ENCODE measurements at places on chromosomes 4 and X.

DNA sequence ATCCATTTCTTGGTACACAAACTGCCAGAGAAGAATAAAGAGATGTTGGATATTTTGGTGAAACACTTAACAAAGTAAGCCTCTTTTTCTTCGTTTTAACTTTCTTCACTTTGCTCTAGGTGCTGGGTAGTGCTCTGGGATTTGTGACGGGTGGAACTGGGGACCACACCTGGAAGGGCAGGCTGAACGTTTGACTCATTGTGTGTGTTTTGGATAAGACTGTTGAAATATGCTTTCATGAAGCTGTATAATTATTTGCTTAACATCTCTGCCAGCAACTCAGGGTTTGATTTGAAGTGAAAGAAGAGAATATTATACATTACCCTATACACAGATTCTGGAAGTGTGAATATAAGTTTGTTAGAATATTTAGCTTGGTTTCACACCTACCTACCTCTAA, 233.2 kb downstream of the ARHGAP10 start:
- DNase-seq: no peak

- no peak for DNase-seq
Observed at GRCh38 chrX:15931362-15931761, 76.7 kb upstream of the AP1S2 start.

- no peak for DNase-seq
Observed at GRCh38 chr4:165662341-165662740, 210.7 kb upstream of the TLL1 start.

DNA sequence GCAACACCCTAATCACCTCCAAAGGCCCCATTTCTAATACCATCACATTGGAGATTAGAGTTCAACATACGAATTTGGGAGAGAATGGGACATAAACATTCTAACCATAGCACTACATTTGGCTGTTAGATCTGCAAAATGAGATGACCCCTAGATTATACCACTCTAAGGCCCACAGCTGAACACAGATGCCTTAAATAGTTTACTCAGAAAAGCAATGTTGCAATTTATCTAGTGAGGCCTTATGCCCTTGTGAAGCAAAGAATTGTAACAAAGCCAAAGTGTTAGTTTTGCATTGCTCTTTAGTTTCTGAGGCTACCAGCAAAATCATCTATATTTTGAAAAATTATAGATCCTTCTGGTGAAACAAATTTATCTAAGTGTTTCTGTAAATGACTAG, 31.6 kb upstream of the ARHGEF6 start:
- no peak for DNase-seq

DNA sequence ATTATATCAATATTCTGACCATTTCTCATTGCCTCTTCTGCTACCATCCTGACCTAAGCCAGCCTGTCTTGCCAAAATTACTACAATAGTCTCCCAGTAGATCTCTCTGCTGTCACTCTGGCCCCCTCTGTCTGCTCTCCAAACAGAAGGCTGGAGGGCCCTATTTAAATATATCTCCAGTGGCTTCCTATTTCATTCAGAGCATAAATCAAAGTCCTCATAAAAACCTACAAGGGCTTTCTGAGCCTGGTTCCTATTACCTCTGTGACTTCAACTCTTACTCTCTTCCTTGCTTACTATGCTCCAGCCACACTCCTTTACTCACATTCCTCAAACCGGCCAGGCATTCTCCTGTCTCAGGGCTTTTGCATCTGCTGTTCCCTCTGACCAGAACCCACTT, 19.0 kb downstream of the IGSF1 start:
- DNase-seq: no peak

GRCh38 chr4:14833053-14833452, 169.2 kb upstream of the CPEB2 start:
- no peak for DNase-seq

- DNase-seq: no peak
Observed at GRCh38 chrX:154661899-154662298, 8.5 kb upstream of the CTAG2 start.

DNA sequence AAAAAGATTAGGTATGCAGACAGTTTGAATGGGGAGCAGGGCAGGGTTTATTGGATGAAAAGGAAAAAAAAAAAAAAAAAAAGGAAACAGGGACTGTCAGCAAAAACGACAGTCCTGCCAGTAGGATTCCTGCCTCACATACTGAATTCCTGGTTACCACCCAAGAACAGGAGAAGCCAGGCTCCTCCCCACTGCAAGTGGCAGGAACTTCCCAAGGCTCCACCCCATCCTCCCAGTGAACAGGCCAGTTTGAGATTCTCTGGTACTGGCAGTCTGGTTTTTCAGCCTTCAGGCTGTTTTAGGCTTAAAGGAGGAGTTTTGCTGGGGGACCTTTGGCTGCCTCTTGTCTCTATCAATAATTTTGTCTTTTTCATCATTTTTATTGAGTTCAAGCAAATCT, 360.0 kb upstream of the CXorf51A start:
- no peak for DNase-seq

DNA sequence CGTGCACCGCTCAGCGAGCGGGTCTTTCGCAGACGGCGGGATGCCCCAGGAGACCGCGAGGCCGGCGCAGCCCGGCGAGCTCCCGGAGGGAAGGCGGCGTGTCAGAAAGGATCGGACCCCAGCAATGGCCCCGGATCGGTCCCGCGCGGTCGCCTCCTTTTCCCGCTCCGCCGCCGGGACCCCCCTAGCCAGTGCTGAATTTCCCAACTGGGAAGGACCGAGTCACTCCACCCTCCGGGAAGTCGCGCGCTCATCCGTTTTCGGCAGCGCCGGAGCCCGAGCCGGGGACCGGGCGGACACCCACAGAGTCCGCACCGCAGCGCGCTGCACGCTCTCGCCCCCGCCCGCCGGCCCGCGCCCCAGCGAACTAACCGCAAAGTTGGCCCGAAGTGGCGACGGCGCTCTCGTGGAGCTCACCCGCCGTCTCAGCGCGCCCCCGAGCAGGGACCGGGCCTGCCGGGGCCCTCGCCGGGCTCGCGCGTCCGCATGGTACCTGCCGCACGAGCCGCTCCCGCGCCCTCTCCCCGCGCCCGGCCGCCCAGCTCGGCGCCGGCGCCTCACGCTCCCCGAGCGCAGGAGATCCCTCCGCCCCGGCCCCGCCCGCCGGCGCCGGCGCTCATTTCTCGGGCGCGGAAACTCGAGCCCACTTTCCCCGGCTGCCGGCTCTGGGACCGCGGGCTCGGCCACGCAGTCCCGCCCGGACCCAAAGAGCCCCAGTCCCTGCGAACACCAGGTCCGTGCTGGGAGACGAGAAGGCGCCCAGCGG, at the start of gene FAT1:
TSS of gene FAT1 (minus strand) at position 565 of the 766 bp plus-strand sequence. CDS start 14,029 bp downstream, outside the sequence.
- DNase-seq: no peak

DNA sequence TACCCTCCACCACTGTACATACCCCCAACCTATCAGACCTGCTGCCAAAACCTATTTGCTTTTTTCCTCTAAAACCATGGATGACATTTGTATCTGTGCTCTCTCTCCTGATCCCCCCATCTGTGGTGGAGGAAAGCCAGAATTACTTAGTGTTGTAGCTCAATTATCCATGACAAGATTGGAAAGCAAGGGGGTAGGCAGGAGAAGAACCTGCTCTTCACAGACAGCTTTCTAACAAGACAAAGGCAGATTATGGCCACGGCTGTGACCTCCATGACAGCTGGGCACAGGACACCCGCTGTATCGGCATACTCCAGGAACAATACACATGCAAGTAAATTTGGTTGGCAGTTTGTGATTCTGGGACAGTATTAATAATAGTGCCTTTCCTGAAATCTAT, 186.7 kb downstream of the ENOX2 start:
- no peak for DNase-seq

GRCh38 chrX:12011075-12011474, 127.2 kb upstream of the FRMPD4 start:
- DNase-seq: no peak

- no peak for DNase-seq
Observed at GRCh38 chr4:172813359-172813923, 355.2 kb upstream of the GALNT7 start.

GRCh38 chr4:79330720-79331119, 4.9 kb upstream of the NAA11 start:
- no peak for DNase-seq

GRCh38 chr4:95660719-95661118, 111.9 kb upstream of the UNC5C start:
- DNase-seq: no peak

GRCh38 chr4:155738548-155738947, 20.3 kb upstream of the GUCY1B1 start:
- DNase-seq: no peak

- DNase-seq: no peak
Observed at GRCh38 chr4:73967866-73968265, 14.0 kb downstream of the PF4 start.

GRCh38 chr4:6613676-6614651, 26.5 kb upstream of the MRFAP1 start:
- no peak for DNase-seq

- DNase-seq: no peak
Observed at GRCh38 chr4:59759082-59759825, 1440.9 kb upstream of the ADGRL3 start.

DNA sequence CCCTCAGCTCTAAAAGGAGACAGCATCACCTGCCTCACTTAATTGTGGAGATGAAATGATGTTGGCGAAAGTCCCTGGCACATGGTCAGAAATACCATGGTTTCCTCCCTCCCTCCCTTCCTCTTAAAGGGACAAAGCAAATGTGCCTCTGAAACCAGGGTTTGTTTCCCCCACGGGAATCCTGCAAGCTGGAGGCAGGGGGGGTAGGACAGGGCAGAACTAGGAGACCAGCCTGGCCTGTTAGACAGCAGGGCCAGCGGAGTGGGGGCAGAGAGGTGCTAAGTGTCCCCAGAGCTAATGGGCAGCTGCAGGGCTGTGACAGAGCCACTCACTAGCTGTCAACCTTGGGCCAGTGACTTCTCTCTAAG, 5.7 kb downstream of the RTL5 start:
- DNase-seq: no peak

- no peak for DNase-seq
Observed at GRCh38 chrX:50117476-50117875, 83.3 kb downstream of the AKAP4 start.

- no peak for DNase-seq
Observed at GRCh38 chr4:10664408-10664807, 20.2 kb downstream of the CLNK start.

GRCh38 chr4:176726803-176727202, 65.9 kb downstream of the VEGFC start:
- no peak for DNase-seq

DNA sequence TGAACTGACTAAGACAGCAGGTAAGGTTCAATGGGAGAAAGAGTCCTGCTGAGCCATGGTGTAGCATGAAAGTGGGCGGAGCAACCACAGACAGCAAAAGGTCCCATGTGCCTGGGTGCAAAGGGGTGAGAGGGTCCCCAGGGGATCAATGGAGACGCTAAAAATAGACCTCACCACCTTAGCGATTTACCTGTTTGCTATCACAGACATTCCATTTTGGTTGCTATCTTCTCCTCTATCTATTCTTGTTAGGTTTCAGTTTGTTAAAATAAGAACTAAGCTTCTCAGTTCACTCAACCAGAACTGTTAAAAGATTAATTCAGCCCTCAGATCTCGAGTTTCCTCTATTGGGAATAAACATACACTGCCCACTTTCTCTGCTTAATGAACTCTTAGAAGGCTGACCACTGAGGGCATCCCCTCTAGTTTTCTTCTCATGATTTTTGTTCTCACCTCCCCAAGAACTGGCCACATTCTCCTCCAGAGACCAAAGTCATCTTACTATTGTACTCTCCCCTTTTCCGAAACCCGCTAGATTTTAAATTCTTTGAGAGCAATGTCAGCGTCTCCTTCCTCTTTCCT, 136.7 kb downstream of the PARM1 start:
- DNase-seq: no peak

GRCh38 chrX:39502486-39502885, 595.3 kb downstream of the BCOR start:
- no peak for DNase-seq

DNA sequence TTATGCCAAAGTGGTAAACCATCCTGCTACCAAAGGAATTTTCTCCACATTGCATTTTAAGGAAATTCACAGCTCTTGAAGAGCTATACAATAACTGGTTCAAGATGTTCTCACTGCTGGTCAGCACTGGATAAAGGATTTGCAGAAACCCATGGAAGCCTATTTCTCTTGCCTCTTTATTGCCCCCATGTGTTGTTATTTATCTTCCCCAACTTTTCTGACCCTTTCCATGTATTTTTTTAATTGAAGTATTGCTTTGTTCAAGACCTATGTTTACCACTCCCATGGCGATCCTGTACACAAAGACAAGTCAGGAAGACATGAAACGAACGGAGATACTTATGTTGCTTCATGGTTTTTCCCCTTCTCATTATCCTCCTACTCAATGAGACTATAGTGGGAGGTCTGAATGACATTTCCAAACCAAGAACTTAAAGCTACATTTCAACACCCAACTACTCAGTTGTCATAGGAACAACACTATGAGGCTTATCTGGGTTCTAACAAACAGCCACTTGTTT, 566.4 kb upstream of the DIPK2B start:
- no peak for DNase-seq

DNA sequence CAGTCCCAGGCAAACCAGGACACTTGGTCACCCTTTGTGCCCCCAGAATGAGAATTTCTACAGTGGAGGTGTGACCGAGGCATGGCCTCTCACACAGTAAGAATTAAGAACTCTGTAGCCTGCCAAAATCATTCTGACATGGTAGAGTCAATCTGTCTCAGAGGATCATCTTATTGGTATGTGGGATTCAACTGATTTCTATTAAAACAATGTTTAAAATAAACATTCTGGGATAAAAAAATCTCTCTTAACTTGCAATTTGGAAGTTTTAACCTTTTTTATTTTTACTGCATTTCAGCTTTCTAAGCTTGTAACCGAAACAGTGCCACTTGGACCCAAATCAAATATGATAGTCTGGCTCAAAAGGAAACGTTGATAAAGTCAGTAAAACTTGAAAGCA, 165.4 kb upstream of the LDB2 start:
- no peak for DNase-seq

DNA sequence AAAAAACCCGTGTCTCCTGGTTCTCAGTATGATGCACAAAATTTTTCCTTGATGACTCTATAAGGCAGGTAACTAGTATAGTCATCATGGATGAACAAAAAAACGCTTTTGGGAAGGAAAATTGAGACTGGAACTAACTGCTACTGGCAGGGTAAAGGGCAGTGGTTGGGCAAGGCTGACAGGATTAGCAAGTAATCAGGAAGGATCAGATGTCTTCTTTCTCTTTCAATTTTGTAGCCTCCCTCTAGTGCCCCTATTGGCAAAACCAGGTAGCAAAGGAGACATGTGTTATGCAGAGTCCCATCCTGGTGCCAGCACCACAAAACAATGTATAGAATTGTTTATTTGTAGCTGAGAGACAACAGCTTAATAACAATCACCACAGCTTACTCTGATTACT, 12.8 kb upstream of the SLITRK4 start:
- DNase-seq: no peak

- DNase-seq: no peak
Observed at GRCh38 chrX:71815906-71816156, 52.7 kb downstream of the CXorf49B start.
